ENCODE measurements at places on chromosomes 7 and 10.

DNA sequence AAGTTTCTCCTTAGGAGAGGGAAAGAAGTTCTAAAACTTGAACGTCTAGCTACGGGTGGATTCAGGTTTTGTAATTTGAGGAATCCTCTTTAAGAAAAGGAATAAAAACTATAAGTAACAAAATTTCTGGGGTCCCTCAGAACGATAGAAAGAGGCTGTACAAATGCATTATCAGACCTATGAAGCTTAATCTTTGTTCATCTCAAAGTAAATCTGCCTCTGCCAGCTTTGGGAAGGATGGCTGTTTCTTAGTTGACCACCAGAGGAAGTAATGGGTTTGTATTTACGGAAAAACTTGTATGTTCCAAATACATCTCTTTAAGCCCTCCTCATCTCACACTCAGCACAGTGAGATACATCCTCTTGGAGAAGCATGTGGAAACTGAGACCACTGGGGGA, 864 bp downstream of the PSTK start:
- no peak for DNase-seq

GRCh38 chr10:103281753-103282152, 4.8 kb downstream of the INA start:
- DNase-seq = no peak

GRCh38 chr7:112646783-112647182, 143.4 kb downstream of the TMEM168 start:
- no peak for DNase-seq

- no peak for DNase-seq
Measured at GRCh38 chr7:129480674-129481363, 21.5 kb upstream of the SMKR1 start.

- no peak for DNase-seq
Measured at GRCh38 chr10:132523561-132524442, 13.8 kb upstream of the INPP5A start.

GRCh38 chr7:121352323-121352722, 23.5 kb downstream of the WNT16 start:
- DNase-seq = no peak

DNA sequence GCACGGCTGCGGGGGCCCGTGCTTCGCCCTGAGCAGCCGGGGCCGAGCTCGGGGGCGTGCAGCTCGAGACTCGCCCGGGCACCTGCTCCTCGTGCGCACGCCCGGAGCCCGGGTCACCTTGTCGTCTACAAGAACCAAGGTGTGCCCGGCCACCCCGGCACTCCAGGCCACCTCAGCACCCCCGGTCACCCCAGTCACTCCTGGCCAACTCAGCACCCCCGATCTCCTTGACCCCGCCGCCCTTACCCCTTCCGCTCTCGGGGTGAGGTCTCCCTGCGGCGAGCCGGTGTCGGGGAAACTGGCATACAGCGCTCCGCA, 268 bp upstream of the IGFBP3 start:
- DNase-seq = no peak

GRCh38 chr10:33334805-33335550, 511 bp upstream of the NRP1 start:
- DNase-seq = no peak

DNA sequence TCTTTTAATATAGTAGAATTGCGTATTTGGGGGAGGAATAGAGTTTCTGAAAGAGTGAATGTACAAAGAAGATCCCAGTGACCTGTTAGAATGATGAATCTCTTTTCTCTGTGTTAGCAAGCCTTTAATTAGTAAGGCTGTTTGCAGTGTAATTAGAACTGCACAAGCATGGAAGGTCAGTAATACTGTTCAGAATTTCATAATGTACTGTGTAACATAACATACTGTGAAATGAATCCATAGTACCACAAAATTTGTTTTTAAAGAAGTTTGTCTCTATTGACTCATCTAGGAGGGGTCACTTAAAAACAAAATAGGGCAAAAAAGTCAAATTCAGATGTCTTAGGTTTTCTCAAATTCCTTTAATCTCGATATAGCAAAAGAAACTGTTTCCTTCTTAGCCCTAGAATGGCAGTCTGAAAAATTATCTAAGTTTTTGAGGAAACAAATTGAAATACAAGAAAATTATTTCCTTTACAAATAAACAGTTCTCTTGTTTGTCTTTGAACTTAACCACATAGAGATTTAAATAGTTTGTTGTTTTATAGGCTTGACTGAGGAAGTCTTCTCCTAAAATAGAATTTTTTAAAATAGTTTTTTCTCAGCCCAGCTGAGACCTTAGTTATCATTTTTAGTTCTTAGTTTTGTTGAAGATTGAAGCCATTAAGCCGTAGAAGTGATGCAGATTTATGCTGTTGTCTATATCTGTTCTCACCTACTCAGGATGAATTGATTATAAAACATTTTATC, 12.5 kb downstream of the ADK start:
- no peak for DNase-seq

- DNase-seq = no peak
Measured at GRCh38 chr7:128197589-128197988, 43.5 kb upstream of the LEP start.

DNA sequence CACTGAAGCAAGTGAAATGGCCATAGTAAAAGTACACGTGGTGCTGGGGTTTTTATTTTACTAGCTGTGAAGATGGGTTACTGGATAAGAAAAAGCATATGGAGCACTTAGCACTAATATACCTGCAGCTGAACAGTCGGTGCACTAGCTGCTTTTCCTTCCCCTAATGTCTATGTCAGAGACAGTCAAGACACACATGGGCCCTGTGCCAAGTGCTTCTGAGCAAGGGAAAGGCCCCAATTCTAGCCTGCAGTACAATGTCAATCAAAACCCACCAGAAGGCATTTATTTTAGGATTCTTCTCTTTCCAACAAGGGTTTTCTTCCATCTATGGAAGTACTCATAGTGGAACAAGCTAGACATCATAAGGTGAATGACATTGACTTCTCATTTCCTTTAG, 716.7 kb downstream of the CCSER2 start:
- DNase-seq = no peak

GRCh38 chr10:55668326-55668922, 692.6 kb downstream of the ZWINT start:
- no peak for DNase-seq

DNA sequence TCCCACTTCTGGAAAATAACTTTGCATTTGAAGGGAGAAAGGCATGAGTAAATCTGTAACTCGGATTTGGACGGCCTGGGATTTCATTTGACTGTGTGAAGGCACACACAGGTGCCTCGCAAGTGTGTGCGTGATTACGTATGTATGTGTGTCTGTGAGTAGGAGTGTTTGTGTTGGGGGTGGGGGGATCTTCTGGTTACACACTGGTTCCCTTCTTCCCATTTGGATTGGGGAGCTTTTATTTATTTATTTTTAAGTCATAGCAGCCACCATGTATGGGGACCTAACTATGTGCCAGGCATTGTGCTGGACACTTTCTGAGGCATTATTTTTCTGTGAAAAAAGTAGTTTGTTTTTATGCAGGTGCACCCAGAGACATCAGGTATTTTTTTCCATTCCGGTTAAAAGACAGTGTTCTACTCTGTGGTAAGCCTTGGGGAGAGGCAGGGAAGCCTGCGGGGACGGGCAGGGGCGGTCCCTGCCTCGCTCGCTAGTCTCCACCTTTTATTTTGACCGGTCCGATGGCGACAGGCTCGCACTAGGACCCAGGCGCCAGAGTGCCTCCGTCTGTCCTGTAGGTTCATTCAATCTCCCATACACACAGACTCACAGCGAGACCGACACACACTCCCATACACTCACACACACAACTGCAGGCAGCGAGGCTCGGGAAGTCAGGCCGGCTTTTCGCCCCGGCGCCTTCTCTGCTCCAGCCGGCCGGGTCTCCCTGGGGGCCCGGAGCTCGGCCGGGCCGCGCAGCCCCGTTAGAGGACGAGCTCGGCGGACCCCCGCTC, at the start of gene MXI1:
Gene MXI1 (plus strand): TSS at position 595 of the 794 bp plus-strand sequence. CDS start 204 bp downstream, outside the sequence.
- DNase-seq = peak; percentile 74

DNA sequence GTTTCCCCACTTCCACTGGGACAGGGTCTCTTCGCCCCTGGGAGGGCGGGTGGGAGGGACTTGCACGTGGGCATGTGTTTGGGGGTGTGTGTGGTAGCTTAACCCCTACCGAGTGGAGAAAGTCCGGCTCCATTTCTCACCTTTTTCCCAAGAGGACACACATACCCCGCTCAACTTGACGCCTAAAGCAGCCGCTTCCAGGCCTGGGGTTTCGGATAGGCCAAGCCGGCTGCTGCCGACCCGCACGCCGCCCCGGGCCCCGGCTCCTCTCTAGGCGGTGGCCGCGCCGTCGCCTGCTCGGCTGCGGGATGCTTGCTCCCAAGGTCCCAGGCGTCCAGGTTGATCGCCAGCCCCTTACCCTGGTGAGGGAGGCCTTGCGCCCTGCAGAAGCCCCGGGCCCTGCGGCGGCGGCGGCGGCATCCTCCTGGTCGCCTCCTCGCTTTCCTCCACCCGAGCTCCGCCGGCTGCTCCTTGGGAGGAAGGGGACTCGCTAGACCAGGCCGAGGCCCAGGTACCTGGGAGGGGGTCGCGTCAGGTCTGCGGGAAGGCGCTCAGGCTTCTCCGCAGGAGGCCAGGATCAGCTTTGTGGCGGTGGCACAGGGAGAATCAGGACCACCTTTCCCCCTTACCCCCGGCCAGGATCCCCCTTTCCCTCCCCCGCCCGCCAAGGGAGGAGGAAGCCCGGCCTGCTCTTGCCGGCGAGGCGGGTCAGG, 3.2 kb upstream of the GATA3 start:
- no peak for DNase-seq

DNA sequence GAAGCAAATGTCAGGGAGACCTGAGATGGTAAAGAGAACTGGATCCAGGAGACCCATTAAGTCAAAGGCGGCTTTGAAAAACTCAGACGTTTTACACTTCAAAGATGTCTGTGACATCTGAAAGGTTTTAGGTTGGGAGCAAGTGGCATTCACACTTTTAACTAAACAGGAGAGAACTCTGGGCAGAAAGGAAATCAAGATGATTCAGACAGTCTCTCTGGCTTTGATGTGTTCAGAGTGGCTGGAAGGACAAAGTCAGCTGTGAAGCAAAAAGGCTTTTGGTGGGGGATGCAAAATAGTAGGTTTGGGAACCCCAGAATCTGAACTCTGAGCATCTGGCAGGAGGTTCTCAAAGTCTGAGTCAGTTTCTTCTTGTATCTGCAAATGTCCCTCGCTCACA, 66.6 kb downstream of the PRKCQ start:
- no peak for DNase-seq

- no peak for DNase-seq
Measured at GRCh38 chr10:44015702-44016500, 367.2 kb upstream of the ZNF32 start.

GRCh38 chr7:24172856-24173255, 111.1 kb upstream of the NPY start:
- no peak for DNase-seq

DNA sequence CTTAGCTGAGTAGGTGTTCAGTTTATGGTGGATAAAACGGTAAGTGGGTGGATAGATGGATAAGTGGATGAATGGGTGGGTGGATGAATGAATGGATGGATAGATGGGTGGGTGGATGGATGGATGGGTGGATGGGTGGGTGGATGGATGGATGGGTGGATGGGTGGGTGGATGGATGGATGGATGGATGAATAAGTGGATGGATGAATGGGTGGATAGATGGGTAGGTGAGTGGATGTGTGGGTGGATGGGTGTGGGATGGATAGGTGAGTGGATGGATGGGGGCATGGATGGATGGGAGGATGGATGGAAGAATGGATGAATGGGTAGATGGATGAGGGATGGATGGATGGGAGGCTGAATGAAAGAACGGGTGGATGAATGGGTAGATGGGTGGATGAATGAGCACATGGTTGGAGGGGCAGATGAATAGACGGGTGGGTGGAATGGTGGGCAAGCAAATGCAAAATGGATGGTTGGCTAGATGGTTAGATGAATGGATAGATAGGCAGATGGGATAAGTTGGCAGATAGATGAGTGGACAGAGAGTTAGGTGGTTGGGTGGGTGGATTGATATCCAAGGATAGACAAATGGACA, 25.7 kb downstream of the ELN start:
- no peak for DNase-seq

DNA sequence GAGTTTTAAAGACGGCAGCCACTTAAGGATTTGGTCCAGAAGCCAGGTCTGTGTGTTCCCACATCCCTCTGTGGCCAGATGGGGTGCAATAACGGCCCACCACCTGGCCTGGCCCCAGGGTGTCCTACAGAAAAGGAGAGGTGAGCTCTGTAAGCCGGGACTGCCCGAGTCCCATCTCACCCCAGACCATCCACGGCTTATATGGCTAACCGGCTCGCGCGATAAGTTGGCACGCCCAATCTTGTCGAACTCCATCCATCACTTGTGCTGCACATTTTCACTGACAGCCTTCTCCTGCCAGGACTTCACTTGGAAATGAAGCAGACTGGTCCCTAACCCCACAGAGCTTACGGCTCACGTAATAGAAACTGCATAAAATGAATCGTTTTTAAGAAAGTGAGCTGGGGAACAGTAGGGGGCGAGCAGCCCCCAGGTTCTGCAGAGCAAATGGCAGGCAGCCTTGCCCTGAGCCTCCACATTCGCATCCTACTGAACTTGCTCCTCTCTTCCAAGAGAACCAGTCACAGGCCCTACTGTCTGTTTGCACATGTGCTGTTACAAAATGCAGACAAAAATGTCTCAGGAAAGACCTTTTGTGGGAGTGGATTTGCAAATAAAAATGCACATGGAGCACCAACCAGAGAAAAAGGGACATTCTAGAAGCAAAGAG, 98.2 kb downstream of the TNS3 start:
- no peak for DNase-seq

- DNase-seq = no peak
Measured at GRCh38 chr10:124079864-124080263, 13.5 kb downstream of the CHST15 start.

- peak; percentile 32 for DNase-seq
Measured at GRCh38 chr10:69061305-69062161, 26.4 kb upstream of the SRGN start.

- no peak for DNase-seq
Measured at GRCh38 chr7:90853205-90853604, 257.1 kb downstream of the CDK14 start.

- no peak for DNase-seq
Measured at GRCh38 chr7:11155883-11156282, 182.2 kb downstream of the PHF14 start.

DNA sequence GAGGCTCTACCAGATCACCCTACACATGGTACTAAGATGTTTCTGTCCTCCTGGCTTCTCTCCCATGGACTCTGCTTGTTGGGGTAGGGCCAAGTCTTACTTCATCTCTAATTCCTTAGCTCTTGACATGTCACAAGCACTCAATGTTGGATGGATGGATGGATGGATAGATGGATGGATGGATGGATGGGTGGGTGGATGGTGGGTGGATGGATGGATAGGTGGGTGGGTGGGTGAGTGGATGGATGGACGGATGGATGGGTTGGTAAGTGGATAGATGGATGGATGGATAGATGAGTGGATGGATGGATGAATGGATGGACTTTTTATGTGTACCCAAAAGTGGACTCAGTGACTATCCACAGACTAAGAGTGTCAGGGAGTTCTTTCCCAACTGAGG, 28.5 kb downstream of the HSPA12A start:
- no peak for DNase-seq

DNA sequence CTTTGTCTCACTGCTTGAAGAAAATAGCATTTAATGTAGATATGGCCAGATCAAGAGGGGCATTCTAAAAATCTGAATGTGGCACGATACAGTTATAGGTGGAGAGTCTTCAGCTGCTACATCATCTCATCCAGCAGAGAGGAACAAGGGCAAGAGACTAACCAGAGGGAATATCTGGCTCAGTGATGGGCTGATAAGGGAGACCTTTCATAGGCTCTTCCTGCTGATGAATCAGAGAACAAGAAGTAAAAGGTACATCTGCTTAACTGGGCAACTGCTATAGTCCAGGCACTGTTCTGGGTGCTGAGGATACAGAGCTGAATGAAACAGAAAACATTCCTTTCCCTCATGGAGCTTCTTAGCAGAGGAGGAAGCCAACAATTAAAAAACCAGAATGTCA, 37.9 kb downstream of the PIP4K2A start:
- DNase-seq = no peak
